Left ventricle myocardium inferior (tissue), 1 donor: ENCODE measurements at places on chromosomes 13 and 19.

GRCh38 chr13:91771229-91771628 is 372.8 kb downstream of the GPC5 start:
- no peak for DNase-seq

GRCh38 chr13:47100214-47100853 is 203.5 kb upstream of the HTR2A start:
- no peak for DNase-seq

- DNase-seq, result no peak
These were observed 433.3 kb upstream of the SLITRK1 start for GRCh38 chr13:84315527-84315926.

DNA sequence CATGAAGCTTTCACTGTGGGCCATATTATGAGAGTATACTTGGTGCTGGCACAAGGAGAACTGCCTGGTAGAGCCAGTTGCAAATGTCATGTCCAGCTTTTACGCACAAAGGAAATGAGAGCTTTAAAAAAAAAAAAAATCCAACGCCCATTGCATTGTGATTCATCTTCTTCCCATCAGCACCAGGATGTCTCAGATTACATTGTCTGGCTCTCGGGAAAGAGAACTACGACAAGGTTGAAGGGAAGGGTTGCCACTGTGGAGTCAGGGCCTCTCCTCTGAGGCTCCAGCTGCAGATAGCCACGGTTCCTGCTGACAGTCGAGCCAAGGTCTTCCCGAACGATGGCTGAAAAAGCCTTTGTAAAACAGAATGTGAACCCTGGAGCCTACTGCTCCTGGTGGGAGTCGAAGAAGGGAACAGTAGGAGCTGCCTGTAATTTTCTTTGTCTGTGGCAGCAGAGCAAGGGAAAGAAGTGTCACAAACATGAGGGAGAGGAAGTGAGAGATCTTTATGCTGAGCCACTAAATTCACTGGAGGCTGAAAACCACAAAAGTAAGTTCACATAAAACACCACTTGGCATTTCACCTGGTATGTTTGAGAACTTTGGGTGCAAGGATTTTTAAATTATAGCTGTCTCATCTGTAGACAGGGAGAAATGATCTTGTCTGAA is 704.7 kb downstream of the DIAPH3 start:
- no peak for DNase-seq

GRCh38 chr13:20825477-20825875 is 51.7 kb upstream of the EEF1AKMT1 start:
- DNase-seq, result no peak

GRCh38 chr13:99648066-99648665 is 146.9 kb downstream of the TM9SF2 start:
- no peak for DNase-seq

DNA sequence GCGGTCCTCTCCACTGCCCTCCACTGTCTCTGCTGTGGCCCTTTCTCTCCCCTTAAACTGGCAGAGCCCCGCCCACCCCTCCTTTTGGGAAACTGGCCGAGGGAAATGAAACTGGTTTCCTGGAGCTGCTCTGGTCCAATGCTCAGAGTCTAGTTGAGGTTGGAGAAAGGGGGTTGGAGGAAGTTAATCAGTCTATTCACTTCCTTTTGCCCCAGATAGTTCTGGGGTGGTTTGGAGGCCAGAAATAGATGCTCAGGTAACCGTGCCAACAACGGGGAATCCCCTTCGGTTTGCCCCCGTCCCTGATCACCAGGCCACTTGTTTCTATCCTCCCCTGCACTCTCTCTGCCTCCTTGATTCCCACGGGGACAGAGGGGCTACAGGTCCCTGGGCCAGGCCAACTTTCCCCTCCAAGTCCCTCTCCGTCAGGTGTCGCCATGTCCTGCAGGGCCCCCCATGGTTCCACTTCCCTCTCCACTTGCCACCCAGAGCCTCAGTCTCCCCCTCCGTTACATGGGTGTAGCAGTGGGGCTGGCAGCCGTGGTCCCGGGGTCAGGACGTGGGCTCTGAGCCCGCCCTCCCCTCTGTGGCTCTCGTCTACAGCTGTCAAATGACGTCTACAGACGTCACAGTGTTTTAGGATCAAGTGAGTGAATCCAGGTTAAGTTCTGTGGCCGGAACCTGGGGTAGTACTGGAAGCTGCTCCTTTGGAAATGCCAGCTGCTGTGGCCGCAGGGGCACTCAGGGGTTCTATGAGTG is at the start of gene IL4I1:
Gene IL4I1 (minus strand): TSS at position 25 of the 759 bp plus-strand sequence. CDS start 727 bp downstream, outside the sequence.
- DNase-seq, result no peak

DNA sequence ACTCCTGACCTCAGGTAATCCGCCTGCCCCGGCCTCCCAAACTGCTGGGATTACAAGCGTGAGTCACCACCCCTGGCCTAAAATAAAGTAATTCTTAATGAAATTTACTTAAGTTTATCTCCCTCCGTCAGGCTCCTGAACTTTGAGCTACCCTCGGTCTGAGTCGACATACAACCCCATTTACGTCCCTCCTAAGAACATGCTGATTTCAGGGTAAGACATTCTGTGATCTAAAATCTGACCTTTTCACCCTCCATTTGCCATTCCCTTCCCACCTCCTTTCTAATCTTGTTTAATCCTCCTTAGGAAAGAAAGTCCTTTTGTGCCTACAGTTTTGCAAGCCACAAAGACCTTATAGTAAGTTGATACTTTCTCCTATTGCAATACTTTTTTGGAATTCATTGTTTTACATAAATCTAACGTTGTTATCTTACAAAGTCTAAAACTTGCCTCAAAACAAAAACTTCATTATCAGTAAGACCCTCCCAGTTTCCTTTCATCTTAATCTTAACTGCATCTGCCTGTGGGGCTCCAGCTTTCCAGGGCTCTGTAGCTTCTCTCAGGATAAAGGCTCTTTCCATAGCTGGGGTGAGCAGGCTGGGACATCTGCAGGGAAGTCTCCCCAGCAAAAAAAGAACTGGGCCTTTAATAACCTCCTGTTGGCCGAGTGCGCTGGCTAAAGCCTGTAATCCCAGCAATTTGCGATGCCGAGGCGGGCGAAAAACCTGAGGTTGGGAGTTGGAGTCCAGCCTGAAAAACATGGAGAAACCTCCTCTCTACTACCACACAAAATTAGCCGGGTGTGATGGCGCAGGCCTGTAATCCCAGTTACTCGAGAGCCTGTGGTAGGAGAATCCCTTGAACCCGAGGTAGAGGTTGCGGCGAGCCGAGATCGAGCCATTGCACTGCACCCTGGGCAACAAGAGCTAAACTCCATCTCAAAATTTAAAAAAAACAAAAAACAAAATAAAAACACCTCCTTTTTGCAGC is 143.1 kb downstream of the ZNF737 start:
- DNase-seq, result peak; percentile 12

- no peak for DNase-seq
These were observed 2.0 kb downstream of the REX1BD start for GRCh38 chr19:18590273-18591272.

DNA sequence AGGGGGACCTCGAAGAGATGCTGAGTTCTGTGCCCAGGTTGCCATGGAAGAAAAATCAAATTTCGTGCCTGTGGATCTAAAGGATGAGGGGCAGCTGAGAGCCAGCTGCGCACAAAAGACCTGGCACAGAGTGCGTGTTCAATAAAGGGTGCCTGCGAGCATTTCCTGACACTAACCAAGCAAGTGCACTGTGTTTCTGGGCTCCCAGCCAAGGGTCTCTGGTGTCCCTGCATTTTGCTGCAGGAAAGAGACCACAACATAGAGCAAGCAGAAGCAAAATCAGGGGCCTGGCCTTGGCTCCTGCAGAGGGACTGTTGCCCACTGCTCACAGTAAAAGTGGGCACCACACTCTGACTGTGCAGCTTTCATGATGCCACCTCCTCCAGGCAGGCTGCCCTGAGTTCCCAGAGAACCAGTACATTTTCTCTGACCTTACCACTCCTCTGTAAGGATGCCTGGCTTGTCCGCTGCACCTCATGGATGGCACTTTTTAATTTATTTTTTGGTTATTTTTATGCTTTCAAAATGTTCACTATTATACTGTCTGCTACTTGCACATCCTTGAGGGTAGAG is 70.8 kb upstream of the GPR12 start:
- no peak for DNase-seq

- DNase-seq, result no peak
These were observed 2.2 kb downstream of the PAN3 start for GRCh38 chr13:28140433-28141125.

DNA sequence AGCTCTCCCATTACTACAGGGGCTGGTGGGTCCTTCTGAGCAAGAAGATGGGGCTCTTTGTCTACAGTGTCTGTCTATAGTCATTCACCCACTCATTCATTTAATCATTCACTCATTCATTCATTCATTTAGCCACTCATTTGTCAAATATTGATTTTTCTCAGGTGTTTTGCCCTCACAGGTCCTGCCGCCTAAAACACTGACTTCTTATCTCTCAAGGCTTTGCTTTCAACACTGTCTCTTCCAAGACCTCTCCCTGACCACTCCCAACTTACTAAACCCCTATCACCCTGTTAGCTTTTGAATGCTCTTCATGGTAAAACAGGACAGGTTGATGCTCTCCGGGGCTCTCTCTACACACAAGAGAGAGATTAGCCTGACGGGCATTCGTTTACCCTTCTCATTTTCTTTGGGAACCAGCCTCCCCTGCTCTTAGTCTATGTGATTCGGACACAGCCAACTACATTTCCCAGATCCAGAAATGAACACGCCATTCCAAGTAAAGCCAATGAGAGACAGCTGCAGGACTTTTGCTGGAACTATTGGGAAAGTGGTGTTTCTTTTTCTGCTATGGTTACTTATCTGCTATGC is 22.7 kb downstream of the FAM187B start:
- DNase-seq, result no peak

GRCh38 chr13:51684076-51684475 is 99.8 kb downstream of the WDFY2 start:
- DNase-seq, result no peak

GRCh38 chr13:29704648-29705047 is 109.2 kb upstream of the SLC7A1 start:
- peak; percentile 23 for DNase-seq

DNA sequence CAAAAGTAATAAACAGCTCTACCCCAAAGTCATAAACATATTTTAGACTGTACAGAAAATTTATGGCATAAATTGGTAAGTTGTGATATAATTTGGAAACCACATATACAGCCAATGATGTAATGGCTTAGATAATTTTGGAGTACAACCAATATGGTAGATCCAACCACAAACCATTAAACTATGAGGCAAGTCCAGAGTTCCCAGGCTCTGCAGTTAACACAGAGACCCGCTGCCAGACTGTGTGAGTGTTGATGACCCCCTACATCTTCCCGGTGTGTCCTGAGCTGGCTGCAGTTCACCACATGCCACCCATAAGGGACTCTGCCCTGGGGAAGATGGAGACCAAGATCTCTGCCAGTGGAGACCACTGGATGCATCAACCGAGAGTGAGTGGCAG is 9.9 kb upstream of the SERPINE3 start:
- DNase-seq, result no peak

DNA sequence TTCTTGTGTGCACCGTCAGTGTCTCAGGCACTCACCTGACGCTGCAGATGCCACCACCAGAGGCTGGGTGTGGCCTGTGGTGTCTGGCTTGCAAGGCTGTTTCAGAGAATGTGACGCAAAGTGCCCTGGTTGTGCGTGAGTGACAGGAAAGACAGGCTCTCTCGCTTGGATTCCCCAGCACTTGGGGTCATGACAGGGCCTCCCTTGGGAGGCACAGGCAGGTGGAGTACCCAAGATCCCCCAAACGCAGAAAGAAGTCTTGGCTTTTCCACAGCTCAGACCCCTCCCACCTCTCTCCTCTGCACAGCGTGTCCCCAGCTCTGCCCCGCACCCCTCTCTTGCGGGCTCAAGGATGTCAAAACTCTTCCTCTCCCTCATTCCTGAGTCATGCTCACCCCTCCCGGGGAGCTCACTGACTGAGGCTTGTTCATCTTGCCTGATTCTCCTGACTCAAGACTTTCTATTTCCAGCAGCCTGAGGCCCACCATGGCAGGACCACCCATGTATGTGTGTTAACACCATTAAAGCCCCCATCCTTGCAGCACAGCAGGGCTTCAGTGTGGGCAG is 21.0 kb downstream of the DHX34 start:
- no peak for DNase-seq

GRCh38 chr19:5718579-5719273 is 1.2 kb downstream of the LONP1 start:
- DNase-seq, result no peak

- DNase-seq, result no peak
These were observed 40.7 kb upstream of the MCF2L start for GRCh38 chr13:112928020-112928971.

DNA sequence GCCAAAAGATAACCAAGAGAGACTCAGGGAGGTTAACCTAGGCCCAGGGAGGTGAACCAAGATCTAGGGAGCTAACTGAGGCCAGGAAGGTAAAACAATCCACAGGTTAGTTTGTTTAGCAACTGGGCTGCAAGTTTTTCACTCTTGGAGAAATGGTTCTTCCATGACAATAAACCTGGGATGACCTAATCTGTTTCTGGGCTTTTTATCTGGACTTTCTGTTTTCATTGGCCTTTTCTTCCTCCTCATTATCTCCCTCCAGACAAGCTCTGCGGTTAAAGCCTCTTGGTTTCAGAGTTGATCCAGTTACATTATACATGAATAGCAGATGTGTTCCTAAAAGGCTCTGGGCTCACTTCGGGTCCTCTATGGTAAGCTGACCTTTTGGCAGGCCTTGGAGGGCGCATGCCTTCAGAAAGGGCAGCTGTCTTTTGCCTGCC is 44.2 kb downstream of the PCDH8 start:
- DNase-seq, result no peak
